ENCODE measurements at places on chromosomes 7 and 10.

GRCh38 chr10:110273474-110273873, 31.2 kb downstream of the SMNDC1 start:
- no peak for DNase-seq

GRCh38 chr7:10085231-10085630, 888.4 kb upstream of the PHF14 start:
- no peak for DNase-seq

- no peak for DNase-seq
These were observed 697.5 kb downstream of the INHBA start for GRCh38 chr7:41005374-41005901.

DNA sequence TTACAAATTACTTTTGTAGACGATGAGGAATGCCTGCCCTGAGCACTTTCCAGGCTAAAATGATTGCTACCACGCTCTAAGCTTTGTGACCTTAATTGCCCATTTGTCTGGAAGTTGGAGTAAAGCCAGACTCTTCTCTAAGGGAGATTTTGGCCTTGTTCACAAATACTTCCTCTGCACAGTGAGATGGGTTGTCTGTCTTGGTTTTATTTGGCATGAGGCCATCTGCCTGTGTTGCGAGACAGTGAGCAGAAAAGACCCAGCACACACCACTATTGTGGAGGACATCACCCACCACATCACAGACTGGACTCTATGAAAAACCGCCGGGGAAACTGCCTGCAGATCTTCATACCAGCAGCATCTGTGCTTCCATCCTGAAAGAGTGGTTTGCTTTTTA, 138.4 kb downstream of the BICC1 start:
- no peak for DNase-seq

- no peak for DNase-seq
These were observed 84.8 kb downstream of the PRKAG2 start for GRCh38 chr7:151792086-151792485.
